ENCODE measurements at places on chromosomes 6 and 20.

DNA sequence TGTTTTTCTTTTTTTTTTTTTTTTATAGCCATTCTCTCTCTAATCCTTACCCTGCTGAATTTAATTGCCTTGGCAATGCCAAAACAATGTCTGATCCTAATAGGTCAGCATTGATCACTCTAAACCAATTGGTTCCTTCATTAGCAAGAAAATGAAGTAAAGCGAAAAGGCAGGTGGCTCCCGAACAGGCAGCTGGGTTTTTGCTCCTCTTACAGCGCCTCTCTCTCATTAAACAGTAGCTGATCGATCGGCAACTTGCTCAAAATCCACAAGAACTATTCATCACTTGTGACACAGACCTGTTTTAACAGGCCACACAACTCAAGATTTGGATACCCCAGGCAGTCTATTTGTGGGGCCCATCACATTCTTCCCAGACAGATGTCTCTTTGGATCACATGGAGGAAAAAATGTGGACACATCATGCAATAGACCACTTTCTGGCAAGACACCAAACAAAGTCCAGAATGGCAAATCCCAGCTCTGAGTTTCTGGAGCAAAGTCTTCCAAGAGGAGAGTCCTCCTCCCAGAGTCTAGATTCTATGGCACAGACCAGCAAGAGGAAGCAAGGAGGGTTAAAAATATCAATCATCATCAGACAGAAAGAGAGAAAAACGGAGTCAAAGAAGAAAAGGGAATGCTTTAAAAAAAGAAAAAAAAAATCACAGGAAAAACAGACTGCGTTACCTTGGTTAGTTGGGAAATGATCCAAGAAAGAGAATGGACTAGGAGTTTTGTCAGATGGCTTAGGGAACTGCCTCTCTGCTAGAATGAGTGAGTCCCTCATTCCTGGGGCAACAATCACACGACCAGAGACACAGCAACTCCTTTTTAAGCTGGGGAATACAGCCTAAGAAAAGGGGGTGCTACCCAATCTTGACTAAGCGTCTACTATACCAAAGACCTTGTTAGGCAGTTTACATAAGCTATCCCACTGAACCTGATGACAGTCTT is 247.8 kb downstream of the BTBD9 start:
- DNase-seq = no peak

- DNase-seq = no peak
These were observed 6.0 kb upstream of the ARMC12 start for GRCh38 chr6:35730745-35731413.

GRCh38 chr6:53679446-53679933 is 13.9 kb upstream of the KLHL31 start:
- DNase-seq = no peak

GRCh38 chr20:38120625-38120988 is 44.5 kb downstream of the TGM2 start:
- DNase-seq = no peak

DNA sequence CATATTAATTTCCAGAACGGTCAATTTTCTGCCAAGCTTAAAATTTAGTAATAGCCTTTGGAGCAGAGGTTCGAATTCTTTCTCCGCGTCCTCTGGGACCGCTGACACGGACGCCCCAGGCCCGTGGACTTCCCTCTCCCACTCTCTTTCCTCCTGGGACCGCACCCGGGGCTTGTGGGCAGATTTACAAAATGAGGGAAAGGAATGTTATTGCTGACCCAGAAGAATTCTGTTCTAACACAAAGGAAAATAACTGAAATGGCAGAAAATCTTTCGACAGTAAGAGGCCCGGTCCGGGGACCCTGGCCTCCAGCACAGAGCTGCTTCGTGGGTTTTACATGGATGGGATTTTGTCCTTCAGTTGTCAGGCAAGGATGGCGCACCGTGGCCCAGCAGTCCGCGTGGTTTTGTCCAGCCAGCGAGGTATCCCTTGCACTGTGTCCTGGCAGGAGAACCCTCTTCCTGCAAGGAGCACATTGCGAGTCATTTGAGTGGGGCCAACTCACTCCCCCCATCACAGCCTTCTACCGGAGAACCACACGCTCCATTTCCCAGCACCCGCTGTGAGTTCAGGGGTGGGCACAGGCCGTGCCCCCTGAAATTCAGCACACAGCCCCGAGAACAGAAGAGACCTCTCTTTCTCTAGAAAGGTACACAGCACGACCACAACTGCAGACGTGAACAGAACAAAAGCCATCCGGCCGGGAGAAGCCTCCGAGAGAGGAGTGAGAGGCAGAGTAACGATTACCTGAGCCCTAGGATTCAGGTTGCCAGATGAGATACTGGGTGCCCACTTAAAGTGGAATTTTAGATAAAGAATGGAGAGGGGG is 106.0 kb upstream of the AFDN start:
- no peak for DNase-seq

DNA sequence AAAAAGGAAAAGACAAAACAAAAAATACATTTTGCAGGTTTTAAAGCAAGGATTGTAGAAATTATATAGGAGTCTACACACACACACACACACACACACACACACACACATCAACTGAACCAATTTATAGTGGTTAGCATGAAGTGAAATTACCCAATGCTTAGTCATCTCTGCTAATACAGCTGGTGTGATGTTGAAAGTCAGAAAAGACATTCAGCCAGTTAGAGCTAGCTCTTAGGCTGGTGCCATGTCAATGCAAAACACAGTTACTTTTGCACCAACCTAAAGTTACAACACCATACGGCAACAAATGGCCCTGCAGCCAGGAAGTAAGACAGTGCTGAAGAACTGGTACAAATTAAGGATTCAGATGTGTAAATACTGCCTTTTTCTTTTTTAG is 15.2 kb downstream of the FAM210B start:
- no peak for DNase-seq

DNA sequence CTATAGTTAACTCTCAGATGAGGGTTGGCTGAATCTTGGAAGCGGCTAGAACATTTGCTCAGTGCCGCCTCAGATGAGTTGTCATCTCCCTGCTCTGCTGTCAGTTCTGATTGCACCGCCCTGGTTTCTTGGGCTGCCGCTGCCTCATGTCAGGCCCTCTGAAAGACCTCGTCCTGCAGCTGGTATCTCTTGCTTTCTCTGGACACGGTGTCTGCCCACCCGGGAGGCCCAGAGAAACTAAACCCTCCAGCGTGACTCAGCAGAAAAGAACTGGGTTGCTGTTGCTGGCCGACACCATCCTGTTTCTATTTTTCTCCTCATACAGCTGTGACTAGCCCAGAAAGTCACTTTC is 355.4 kb downstream of the CD83 start:
- no peak for DNase-seq

- no peak for DNase-seq
These were observed 99.9 kb downstream of the TCP11 start for GRCh38 chr6:35041086-35041861.

- no peak for DNase-seq
These were observed 118.6 kb upstream of the ADGRF1 start for GRCh38 chr6:47160702-47161101.

GRCh38 chr6:79056226-79056625 is 21.8 kb downstream of the PHIP start:
- no peak for DNase-seq

- no peak for DNase-seq
These were observed 103.3 kb downstream of the FIG4 start for GRCh38 chr6:109794201-109794923.

GRCh38 chr20:44646023-44646640 is 5.4 kb downstream of the ADA start:
- no peak for DNase-seq

DNA sequence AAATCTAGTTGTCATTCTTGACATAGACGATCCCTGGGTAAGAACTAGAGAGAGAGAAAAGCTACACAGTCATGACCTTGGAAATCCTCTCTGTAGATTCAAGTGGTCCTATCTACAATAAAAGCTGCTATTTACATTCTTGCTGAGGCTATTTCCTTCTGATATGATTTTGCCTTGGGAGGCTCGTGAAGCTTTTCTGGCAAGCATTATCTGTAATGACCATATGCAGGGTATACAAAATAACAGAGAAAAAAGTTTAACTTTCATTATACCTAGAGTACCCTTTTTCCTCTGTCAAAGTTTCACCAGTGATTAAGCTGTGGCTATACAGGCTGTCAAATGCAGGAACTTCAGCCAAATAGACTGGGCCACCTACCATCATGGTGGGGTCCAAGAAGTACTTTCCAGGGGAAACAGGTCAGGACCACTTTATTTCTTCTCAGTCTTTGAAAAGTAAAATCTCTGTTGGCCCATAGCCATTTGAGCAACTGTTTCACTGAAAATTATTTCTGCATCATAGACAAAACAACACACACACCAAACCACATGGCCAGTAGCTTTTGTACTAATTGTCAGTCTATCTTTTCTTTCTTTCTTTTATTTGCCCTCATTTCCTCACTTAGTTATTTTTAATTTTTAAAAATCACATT is 677.0 kb upstream of the ID4 start:
- no peak for DNase-seq

GRCh38 chr20:45639687-45640086 is 8.6 kb upstream of the WFDC9 start:
- no peak for DNase-seq

- no peak for DNase-seq
These were observed 36.6 kb downstream of the SIRPA start for GRCh38 chr20:1931830-1932229.

GRCh38 chr6:127289934-127290333 is 23.3 kb downstream of the RNF146 start:
- no peak for DNase-seq

GRCh38 chr20:47927944-47928343 is 142.7 kb upstream of the SULF2 start:
- DNase-seq = no peak

DNA sequence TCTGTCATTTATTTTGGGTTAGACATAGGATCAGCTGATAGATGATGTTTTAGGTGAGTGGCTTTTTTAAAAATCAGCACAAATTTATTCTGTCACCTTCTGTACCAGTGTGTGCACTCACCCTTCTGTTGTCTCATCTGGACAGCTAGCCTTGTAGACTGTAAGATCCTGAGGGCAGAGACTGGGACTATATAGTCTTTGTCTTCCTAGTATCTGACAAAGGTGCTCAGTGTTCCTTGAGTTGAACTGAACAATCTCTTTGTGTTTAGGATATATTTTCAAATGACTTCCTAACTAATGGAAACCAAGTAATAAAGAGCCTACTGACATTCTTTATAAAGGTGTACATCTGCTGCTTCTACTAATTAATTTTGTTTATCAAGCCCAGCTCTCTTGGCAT is 3.0 kb downstream of the DCBLD1 start:
- DNase-seq = no peak

GRCh38 chr20:539848-540247 is 3.7 kb downstream of the CSNK2A1 start:
- no peak for DNase-seq

- no peak for DNase-seq
These were observed 44.2 kb downstream of the FGD2 start for GRCh38 chr6:37049758-37050044.

GRCh38 chr20:38633577-38634093 is 32.0 kb downstream of the ARHGAP40 start:
- peak; percentile 42 for DNase-seq

DNA sequence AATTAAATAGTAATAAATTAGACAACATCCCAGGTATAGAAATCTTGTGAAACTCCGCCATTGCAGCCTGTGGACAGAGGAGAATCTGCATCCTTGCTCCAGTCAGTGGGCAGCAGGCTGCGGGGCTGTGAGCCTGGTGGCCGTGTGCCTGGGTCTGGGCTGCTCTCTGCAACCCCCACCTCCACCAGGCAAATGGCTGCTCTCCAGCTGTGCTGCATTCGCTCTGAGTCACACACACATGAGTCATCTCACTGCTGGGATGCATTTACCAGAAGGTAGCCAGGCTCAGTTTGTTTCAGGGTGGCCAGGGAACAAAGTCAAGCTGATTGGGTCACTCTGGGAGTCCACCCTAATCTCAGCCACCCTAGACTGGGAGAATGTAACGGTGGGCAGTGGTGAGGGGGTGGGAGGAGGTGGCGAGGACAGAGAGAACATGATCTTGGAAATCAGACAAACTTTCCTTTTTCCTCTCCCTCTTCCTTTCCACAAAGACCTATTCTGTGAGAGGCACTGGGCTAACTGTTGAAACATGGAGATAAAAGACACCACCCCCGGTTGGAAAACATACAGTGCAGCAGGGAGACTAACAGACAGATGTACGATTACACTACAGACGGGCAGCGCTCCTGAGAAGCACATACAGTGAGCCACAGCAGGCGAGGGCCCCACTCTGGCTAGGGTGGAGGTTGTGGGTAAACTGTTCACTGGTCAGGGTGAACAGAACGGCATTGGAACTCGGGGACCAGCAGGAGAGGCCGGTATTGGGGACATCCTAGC is 59.2 kb downstream of the TRAM2 start:
- peak; percentile 31 for DNase-seq

DNA sequence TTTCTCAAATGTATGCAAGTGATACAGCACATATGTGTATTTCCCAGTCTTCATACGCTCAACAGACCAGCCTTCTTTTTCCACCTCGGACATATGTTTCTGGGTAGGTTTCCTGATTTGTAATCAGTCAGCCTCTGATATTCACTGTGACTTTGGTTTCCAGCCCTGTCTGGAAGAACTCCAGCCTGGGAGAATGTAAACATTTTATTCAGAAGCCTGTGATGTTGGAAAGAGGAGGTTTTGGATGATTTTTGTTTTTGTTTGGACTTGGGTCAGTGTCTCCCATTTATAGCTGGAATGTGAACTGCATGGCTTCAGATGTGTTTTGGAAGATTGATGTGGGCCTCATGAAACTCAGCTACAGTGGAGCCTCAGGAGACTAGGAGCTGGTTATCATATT is 172.2 kb upstream of the CENPW start:
- DNase-seq = no peak

DNA sequence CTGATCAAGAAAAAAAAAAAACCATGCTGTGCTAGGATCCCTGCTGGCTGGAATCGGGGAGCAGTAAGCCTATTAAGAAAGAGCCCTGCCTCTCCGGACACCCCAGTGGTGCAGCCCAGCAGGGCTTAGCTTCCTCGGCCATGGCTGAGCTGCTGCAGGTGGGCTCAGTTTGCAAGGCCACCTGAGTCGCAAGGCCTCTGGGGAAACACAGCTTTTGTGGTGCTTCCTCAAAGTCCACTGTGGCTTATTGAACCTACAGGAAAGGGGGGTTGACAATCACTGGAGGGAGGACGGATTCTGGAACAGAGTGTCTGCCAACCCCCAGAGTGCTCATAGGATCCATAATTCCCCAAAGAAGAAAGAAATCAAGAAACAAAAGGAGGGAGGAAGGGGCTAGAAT is 240.8 kb downstream of the SMOC2 start:
- no peak for DNase-seq

- DNase-seq = no peak
These were observed 671.4 kb downstream of the RFPL4B start for GRCh38 chr6:113018351-113019151.

GRCh38 chr6:82836022-82836575 is 229.5 kb downstream of the UBE3D start:
- no peak for DNase-seq

DNA sequence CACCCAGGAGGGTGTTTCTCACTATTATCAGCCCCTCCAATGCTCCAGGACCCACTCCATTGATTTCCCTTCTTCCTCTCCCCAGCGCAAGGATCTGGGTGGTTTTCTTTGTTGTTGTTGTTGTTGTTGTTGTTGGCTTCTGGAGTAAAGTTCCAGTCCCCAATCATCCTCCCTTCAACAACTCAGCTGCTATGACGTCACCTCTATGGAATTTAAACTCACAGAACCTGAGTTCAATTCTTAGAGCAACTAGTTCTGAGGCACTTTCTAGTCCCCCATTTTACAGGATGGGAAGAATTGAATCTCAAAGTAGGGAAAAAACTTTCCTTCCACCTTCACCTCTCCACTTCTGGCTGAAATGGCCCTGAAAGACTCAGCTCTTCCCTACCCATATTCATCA is 9.7 kb upstream of the WFDC8 start:
- DNase-seq = no peak

GRCh38 chr20:35992713-35993335 is 24.4 kb downstream of the CNBD2 start:
- peak; percentile 31 for DNase-seq
